Karpas-422 (cell line): ENCODE measurements at places on chromosomes 5 and 9. TPM values are rescaled to one million over a fixed set of nuclear protein-coding genes. Genes with fewer than 3 reads are reported as not detected.

GRCh38 chr5:36214436-36214835, 27.3 kb downstream of the NADK2 start:
- peak; percentile 56 for DNase-seq
- peaks cover 32% of the 10 kb centered on the region for H3K4me1 ChIP-seq
- H3K27ac ChIP-seq, result peak overlapping the region; percentile 76; the same call in 1 of the 2 replicates
- H3K36me3 ChIP-seq, result peaks cover 65% of the 10 kb centered on the region

DNA sequence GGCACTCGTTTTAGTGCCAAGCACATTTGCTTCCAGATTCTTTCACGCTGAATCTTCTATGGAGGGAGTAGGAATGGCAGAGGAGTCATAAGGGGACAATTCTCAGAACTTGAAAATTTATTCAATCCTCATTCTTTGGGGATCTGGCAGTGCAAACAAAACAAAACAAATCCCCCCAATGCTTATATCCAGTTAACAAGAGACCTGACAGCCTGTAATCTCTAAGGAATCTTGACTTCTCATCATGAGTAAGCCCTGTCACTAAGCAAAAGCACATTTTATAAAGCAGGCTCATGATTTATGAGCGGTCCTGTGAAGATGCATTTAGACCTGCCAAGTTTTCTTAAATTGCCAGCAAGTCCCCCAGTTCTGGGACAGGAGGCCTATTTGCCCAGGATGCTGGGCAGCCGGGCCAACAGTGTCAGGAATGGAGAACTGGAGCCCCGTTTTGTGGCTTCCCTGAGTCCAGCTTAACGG, 513.9 kb downstream of the CTNND2 start:
- no peak overlapping the region for H3K27ac ChIP-seq
- DNase-seq, result no peak
- no peak overlapping the region for H3K4me3 ChIP-seq
- H3K36me3 ChIP-seq, result no peaks in the 10 kb centered on the region

CDC23 gene
- total RNA-seq, result 16.6 and 24.0 TPM in 2 replicates

GRCh38 chr9:125609744-125610143, 97.3 kb downstream of the MAPKAP1 start:
- no peak for DNase-seq
- no peaks in the 10 kb centered on the region for H3K36me3 ChIP-seq
- H3K4me1 ChIP-seq, result no peaks in the 10 kb centered on the region
- no peaks in the 10 kb centered on the region for H3K27me3 ChIP-seq
- H3K4me3 ChIP-seq, result no peak overlapping the region

LHX2 gene
- not detected in 2 replicates for total RNA-seq

- H3K4me3 ChIP-seq, result no peak overlapping the region
- DNase-seq, result no peak
- H3K27me3 ChIP-seq, result no peaks in the 10 kb centered on the region
- no peaks in the 10 kb centered on the region for H3K36me3 ChIP-seq
- no peaks in the 10 kb centered on the region for H3K4me1 ChIP-seq
These were observed 74.6 kb downstream of the FOXD1 start for GRCh38 chr5:73373814-73374510.
